ENCODE measurements at places on chromosomes 16 and 17. TPM values are rescaled to one million over a fixed set of nuclear protein-coding genes. Genes with fewer than 3 reads are reported as not detected.

The CSH1 gene
- not detected for total RNA-seq

DNA sequence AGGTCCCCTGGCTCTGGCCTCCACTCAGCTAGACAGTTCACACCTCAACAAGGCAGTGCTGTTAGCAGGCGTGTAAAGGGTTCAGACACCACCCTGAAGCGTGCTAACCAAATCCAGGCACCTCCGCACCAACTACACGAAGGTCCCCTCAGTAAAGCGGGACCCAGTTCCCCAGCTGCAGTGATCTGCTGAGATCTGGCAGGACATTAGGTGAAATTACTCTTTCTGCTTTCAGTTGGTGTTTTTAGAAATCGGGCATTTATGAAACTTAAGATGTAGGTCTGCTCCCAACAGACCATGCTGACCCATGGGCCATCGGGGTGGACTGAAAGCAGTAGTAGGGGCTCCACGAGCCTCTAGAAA is 27.1 kb downstream of the FBXO31 start:
- DNase-seq, result peak; percentile 60

The TAT gene
- total RNA-seq, result not detected

DNA sequence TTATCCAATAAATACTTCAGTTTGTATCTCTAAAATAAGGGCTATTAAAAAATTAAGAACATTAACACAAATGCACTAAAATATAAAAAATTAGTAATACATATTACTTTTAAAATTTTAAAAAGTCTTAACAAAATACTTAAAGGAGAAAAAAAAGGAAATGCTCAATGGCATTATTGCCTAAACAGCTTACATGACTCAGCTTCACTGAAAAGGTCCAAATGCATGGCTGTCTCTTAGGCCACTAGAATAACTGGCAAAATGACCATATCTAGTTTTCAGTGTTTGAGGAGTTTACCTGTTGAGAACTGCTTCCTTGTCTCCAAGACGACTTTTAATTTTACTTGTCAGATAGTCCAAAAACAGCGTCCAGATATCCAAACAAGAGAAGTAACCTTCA is 66.0 kb downstream of the XPO6 start:
- DNase-seq, result no peak

GRCh38 chr16:6926341-6926740 is 406.3 kb upstream of the RBFOX1 start:
- DNase-seq, result no peak

The PLCG2 gene
- total RNA-seq, result 6.9 TPM

DNA sequence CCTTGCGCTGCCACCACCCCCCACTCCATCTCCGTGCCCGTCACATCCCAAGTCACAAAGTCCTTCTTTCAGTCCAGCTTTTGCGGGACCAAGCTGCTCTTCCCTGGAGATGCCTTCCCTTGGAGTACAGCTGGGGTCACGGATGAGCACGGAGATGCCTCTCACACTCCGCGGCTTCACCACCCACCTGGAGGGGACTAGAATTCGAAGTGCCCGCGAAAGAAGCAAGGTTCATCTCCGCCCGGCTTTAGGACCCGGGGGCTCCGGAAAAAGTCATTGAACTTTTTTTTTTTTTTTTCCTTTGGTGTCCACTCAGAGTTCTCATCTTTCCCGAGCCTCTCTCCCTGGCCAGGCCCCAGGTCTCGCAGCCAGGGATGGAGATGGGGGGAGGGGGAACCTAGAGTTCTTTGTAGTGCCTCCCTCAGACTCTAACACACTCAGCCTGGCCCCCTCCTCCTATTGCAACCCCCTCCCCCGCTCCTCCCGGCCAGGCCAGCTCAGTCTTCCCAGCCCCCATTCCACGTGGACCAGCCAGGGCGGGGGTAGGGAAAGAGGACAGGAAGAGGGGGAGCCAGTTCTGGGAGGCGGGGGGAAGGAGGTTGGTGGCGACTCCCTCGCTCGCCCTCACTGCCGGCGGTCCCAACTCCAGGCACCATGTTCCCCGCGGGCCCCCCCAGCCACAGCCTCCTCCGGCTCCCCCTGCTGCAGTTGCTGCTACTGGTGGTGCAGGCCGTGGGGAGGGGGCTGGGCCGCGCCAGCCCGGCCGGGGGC is at the start of gene FKBP10:
TSS of gene FKBP10 (plus strand) at position 624 of the 771 bp plus-strand sequence. CDS start at position 655, 31 bp downstream.
- DNase-seq, result no peak

The TBX21 gene
- total RNA-seq, result 0.27 TPM

GRCh38 chr17:7897773-7898172 is 9.2 kb downstream of the CHD3 start:
- no peak for DNase-seq

DNA sequence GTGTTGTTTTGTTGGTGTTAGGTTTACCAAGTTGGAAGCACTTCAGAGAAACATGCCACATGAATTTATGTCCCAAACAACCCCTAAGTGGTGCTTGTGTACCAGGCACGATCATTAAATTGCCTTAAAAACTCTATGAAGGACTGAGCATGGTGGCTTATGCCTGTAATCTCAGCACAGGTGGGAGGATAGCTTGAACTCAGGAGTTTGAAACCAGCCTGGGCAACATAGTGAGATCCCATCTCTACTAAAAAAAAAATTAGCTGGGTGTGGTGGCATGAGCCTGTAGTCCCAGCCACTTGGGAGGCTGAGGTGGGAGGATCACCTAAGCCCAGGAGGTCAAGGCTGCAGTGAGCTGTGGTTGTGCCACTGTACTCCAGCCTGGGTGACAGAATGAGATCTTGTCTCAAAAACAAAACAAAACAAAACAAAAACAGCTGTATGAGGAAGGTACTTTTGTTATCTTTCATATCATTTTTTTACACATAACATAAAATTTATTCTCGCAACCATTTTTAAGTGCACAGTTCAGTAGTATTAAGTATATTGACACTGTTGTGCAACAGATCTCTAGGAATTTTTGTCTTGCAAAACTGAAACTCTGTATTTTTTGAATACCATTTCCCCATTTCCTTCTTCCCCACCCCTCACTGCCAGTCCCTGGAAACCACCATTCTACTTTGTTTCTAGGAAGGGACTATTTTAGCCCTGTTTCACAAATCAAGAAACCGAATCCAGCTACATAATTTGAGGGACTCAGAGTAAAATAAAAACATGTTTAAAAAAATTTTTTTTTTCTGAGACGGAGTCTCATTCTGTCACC is 14.3 kb upstream of the RBBP6 start:
- no peak for DNase-seq

- DNase-seq, result no peak
These were observed 25.0 kb downstream of the CYB561 start for GRCh38 chr17:63420868-63421680.

The HAS3 gene
- 0.30 TPM for total RNA-seq

GRCh38 chr17:73987395-73987794 is 216.1 kb upstream of the RPL38 start:
- DNase-seq, result no peak

DNA sequence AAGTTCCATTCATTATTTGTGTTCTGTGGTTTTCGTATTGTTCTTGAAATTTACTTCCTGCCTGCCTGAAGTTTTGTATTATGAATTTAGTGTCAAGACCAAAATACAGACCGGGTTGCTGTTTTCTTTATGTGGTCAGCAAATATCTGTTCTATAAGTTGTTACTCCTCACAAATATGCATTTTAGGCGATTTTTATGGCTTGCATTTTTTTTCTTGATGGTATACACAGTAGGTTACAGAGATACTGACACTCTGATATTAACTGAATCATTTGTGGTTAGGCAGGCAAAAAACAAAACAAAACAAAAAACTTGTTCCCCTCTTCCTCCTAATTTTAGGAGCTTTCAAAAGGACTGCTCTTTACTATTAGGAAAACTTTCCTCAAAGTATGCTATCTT is 52.6 kb downstream of the BCAS3 start:
- DNase-seq, result no peak

DNA sequence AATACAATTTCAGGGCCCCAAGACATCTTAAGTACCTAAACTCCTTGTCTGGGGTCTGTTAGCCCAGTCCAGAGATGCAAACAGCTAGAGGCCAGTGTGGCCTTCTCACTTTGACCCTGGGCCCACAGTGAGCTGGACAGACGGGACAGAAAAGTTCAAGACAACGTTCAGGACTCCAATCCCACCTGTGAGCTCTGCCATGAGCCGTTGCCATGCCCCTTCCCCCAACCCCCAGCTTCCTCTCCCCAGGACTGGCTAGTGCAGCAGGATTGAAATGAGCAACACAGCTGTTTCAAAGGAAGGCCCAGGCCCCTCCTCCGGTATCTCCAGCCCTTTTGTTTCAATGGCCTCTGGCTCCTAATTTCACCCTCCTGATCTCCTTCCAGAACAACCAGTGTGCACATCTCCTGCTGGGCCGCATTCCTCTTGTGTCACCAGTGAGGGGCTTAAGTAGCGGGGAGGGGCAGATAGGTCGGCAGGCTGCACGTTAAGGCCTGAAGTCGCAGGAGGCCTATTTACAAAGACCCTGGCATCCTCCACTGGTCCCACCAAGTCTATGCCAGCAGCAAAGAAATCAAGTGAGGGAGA is 11.3 kb downstream of the AXIN2 start:
- DNase-seq, result no peak

The KCNJ18 gene
- not detected for total RNA-seq

- DNase-seq, result no peak
These were observed 15.5 kb downstream of the MAP1LC3B start for GRCh38 chr16:87407511-87408112.

The ATP6V0D1 gene
- total RNA-seq, result 67.7 TPM

DNA sequence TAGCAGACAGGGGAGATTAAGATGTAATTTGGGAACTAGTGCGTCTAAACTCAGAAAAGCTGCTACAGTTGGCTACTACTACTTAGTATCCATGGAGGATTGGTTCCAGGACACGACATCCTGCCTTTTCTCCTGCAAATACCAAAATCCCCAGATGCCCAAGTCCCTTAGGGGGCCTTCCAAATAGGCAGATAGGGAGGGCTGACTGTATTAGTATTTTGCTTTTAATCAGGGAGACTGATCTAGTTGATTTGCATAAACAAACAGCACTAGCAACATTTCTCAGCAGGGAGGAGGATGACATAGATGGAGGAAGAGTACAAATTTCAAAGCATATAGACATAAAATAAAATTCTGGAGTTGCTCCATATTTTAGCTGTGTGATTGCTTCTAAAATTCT is 621.6 kb upstream of the GOT2 start:
- no peak for DNase-seq

DNA sequence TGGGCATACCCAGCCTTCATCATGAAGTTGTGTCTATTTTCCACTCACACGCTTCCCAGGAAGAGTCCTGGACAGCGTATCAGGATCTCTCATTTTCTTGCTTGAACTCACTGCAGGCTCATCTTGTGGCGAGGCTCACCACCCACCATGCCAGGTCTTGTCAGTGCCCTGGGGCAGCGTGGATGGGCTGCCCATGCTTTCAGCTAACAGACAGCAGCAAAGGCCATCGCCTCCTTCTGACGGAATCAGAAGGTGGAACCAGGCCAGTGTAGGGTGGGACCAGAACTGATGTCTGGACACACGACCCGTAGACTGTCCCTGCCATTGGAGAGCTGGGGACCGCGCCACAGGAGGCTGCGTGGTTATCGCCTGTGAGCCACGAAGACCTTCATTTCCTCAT is 169.4 kb downstream of the FOXL1 start:
- DNase-seq, result no peak

DNA sequence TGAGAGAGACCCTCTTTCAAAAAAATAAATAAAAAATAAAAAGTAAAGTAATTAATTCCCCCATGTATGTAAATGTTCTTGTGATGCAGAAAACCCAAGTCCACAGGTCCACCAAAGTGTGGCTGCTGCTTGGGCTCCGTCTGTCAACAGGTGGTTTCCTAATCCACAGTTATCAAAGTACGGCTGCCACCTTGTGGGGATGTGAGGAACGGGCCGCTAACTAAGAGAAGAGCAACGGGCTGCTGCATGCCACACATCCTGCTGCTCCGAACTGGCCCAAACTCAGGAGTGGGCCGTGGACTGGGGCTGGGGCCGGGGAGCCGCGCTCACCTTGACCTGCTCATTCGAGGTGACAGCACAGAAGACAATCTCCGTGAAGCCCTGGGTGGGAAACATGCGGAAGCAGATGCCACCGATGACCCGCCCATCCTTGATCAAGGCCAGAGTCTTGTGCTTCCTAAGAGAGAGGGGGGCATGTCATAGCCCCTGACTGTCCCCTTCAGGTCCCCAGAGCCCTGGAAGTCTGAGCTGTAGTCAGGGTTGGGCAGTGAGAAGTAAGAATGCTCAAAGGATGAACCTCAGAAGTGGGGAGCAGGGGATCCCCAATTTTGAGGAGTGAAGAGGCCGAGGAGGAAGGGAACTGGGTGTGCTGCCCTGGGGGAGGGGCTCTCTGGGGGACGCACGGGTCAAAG is 4.3 kb downstream of the KAT2A start:
- DNase-seq, result peak; percentile 87

The TBX6 gene
- 0.51 TPM for total RNA-seq

The CHST5 gene
- 0.27 TPM for total RNA-seq

The KRTAP4-3 gene
- total RNA-seq, result not detected

GRCh38 chr17:31687505-31688126 is 171.4 kb downstream of the COPRS start:
- DNase-seq, result no peak
